ENCODE measurements at places on chromosomes 13 and 19.
A peak's percentile ranks its signal among the peaks of the same experiment; 100 is the strongest.

GRCh38 chr13:32415019-32415418 lies 12.9 kb downstream of the N4BP2L1 start:
- DNase-seq: no peak

DNA sequence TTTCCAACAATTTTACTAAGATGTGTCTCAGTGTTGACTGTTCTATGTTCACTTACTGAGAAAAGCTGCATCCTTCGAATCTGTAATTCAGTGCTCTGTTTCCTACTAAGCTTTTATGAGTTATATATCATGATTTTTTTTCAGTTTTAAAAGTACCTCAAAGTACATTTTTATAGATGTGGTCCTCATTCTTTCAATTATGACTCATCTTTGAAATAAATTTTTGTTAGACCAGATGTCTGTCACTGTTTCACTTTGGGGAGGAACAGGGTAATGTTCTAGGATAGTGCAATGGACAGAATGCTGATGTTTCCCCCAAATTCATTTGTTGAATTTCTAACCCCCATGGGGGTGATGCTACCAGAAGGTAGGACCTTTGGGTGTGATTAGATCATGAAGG lies 74.8 kb downstream of the NALCN start:
- no peak for DNase-seq

DNA sequence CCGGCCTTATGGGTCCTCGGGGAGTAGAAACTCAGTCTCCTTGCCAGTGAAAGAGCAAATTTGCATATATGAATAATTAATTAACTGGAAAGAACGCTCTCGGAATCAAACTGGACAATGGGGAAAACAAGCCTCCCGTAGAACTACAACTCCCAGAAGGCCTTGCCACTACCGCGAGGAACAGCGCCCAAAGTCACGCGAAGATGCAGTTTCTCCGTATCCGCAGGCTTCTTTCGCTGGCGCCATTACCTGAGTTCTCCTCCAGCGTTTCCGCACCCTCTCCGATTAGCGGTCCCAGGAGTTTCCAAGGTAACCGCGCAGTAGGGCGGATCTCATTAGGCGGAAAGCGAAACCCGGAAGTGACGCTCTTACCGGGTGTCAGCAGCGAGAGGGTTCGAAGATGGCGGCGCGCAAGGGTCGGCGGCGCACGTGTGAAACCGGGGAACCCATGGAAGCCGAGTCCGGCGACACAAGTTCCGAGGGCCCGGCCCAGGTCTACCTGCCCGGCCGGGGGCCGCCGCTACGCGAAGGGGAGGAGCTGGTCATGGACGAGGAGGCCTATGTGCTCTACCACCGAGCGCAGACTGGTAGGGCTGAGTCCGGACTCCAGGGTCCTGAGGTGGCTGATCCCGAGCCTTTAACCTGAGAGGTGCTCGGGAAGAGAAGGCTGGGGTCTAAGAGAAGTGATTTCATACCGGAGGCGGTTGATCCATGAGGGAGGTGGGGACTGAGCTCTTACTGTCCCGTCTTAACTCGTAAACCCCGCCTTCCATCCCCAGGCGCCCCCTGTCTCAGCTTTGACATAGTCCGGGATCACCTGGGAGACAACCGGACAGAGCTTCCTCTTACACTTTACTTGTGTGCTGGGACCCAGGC lies at the start of gene GRWD1:
TSS of gene GRWD1 (plus strand) at position 378 of the 876 bp plus-strand sequence. CDS start at position 401, 23 bp downstream.
- peak; percentile 90 for DNase-seq

DNA sequence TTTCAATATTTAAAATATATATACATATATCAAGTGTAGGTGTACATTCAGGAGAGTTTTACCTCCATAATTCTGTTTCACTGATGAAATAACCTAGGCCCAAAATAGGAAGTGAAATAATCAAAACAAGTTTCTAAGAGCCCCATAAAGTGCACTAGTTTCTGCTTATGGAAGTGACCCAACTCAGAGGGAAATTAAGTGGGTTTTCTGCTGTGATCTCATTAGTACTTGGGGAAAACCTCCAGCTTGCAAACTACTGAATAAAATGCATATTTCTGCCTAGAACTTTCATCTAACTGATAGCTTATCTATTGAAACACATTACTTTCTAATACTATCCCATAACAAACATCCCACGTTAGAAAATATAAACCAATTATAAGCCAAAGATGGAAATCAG lies 45.4 kb upstream of the MIR17HG start:
- DNase-seq: no peak

- no peak for DNase-seq
Measured at GRCh38 chr19:1171755-1172352, 2.2 kb downstream of the SBNO2 start.

DNA sequence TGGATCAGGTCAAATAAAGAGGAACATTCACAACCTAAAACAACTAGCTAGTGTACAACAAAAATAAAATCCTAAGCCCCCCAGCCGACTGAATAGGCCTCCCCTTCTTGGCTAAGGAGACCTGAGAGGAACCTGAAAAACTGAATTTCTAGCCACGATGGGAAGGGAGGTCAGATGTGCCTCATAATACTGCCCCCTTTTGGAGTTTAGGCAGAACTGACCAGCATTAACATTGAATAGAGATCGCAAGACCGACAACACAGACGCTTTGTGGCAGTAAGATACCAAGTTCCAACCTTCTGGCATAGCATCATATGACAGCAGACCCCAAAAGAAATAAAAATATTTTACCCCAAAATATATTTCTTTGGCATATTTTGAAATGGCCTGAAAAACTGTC lies 15.9 kb downstream of the CBY2 start:
- DNase-seq: no peak

GRCh38 chr19:33445442-33446329 lies 72.2 kb downstream of the CEBPG start:
- DNase-seq: no peak
